ENCODE measurements at places on chromosomes 11 and 22.

DNA sequence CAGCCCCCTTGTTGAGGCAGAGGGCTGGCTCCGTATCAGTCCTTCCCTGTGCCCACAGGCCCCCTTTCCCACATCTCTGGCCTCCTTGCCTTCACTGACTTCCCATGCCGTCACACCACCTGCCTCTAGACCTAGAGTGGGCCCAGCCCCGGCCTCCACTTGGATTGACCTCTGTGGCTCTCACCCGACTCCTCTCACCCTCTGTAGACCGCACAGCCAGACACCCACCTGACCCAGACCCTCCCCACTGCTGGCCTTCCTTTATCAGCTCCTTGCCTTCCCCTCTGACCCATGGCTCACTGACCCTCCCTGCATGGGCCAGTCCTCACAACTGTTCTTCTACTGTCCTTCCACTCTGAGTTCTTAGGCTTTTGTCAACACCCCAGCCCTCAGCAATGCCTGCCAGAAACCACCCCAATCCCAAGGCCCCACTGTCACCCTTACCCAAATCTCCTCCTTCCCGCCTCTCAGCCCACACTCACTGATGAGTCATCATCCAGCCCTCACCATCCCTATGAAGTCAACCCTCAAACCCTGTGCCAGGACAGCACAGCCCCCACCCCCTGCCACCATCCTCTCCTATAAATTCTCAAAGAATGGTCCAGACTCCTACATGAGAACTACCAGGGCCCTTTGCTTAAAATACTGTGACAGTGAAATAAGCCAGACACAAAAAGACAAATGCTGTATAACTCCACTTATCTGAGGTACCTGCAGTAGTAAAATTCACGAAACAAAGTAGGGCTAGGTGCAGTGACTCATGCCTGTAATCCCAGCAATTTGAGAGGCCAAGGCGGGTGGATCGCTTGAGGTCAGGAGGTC lies 53.4 kb downstream of the SCGB1A1 start:
- DNase-seq: no peak

DNA sequence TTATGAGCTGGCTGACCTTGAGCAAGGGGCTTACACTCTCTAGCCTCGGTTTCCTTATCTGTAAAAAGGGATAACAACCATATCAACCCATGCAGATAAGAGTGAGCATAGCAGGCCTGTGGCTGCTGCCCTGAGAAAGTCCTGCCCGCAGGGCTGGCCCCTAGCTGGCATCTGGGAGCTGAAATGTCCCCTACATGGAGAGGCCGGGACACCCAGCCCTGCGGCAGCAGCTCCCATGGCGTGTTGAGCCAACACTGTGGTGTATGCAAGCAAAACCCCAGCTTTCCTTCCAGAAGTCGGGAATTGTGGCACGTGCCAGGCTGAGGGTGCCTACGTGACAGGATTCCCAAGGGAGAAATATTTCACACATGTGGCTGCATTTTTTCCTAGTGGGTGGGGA lies 358.9 kb downstream of the CTTN start:
- no peak for DNase-seq

DNA sequence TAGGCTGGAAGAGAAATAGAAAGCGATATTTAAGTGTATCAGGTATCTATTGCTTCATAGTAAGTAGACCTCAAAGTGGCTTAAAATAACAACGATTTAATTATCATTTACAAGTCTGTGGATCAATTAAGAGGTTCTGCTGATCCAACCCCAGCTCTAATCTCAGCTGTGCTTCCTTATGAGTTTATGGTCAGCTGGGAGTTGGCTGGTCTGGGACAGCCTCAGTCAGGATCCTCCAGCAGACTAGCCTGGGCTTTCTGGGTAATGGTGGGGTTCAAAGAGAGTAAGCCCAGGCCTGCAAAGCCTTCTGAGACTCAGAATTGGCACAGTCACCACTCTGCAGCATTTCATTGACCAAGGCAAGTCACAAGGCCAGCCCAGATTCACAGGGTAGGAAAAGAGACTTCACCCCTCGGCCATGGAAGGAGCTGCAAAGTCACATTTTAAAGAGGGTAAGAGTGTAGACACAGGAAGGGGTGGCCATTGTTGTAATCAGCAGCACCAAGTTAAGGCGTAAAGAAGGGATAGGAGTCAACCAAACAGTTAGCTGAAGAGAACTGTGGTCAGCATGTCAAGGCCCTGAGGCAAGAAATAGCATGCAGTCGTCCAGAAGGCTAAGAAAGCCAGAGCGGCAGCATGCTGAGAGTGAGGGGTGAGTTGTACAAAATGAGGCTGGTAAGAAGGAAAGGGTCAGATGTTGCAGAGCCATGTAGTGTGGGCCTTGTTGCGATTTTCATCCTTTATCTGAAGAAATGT lies 168.2 kb downstream of the ETS1 start:
- DNase-seq: no peak

DNA sequence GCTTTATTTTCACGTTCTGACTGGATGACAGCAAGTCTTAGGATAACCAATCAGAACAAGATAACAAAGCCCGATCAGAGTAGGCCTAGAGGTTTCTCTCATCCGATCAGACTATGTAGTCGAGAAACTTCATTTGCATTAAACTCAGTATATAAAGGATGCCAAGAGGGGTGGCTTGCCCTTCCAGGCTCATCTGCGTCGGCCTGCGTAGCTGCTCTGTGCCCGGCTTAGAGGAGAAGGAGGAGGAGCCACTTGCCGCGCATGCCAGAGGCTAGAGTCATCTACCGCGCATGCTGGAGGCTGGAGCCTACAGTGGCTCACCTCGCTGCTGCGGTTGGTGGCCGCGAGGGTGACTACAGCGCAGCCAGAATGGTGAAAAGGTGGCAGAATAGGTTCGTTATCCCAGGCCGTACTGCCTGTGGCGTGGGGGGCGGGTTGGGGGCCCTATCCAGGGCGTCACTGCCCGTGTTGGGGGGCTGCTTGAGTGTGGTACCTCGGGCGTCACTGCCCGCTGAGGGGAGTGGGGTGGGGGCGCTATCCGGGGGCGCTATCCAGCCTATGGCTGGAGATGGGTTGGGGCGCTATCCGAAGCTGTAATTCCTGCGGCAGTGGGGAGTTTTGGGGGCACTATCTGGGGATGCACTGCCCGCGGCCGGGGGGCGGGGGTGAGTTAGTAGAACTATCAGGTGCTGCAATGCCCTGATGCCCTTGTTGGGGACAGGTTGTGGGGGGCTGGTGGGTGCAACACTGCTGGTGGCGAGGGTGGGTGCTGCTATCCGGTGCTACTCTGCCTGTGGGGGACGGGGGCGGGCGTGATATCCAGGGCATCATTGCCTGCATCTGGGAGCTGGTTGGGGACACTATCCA lies at the start of gene RFPL2:
TSS of gene RFPL2 (minus strand) at position 218 of the 867 bp plus-strand sequence. CDS start 2,622 bp downstream, outside the sequence.
- DNase-seq: peak; percentile 74

DNA sequence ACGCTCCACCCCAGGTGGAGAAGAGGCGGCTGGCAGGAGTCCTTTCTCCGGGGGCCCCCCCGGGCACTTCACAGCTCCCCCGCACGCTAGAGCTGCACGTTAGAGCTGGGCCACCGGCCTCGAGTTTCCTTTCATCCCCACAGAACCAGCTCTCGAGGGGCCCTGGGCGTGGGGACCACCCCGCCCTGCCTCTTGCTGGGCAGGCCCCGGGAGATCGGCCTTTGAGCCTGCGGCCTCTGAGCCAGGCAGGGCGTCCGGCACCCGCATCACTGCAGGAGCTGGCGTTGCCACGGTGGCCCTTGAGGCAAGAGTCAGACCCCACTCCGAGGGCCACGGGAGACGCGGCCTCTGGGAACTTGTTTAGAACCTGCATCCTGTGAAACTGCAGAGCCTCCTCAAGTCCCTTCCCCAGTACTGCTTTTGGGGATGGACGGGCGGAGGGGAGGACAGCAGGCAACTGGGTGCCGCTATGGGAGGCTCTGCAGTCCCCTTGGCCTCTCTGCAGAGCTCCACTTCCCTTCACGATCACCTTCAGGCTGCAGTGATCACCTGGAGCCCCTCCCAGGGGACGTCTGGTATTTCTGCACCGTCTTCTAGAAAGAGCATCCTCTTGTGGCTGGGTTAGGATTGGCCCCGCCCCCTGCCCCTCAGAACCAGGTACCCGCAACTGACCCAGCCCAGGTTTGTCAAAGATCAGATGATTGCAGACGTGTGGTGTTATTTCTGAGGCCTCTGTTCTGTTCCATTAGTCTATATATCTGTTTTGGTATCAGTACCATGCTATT lies 13.9 kb upstream of the GAL start:
- no peak for DNase-seq

DNA sequence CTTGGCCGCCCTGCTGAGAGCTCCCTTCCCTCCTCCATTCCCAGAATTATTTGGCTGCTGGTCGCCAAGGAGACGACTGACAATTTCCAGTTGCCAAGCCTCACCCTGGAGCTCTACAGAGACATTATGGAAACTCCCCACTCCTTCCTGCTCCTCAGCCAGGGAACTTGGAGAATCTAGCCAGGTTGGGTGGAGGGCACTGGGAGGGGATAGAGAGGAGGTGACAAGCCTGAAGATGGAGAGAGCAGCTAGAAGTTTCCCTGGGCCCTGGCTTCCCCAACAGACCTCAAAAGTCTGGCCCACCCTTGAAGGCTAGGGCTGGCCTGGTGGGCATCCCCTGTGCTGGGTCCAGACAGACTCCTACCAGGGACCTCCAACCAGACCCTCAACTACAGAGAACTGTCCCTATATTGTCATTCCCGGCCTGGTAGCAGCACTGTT lies 6.7 kb upstream of the VSIG10L2 start:
- DNase-seq: no peak

GRCh38 chr22:40190501-40190900 lies 12.8 kb downstream of the TNRC6B start:
- no peak for DNase-seq
